ENCODE measurements at places on chromosomes 6 and 20. TPM values are rescaled to one million over a fixed set of nuclear protein-coding genes. Genes with fewer than 3 reads are reported as not detected.

The IMPG1 gene
- total RNA-seq, result not detected

The ZNF311 gene
- 0.14 TPM for total RNA-seq

The CASS4 gene
- total RNA-seq, result 0.03 TPM

The RCAN2 gene
- total RNA-seq, result not detected

The COL9A1 gene
- not detected for total RNA-seq

The CLIC1 gene
- 542 TPM for total RNA-seq

The BFSP1 gene
- total RNA-seq, result 6.0 TPM

The TP53TG5 gene
- not detected for total RNA-seq

The LINC00237 gene
- not detected for total RNA-seq

Measured in A549 treated with RU486 at 1 μM for 4 hours (cell line).